ENCODE measurements at places on chromosomes 6 and 20.

- DNase-seq: no peak
Measured at GRCh38 chr6:138119976-138120375, 12.8 kb upstream of the PERP start.

GRCh38 chr6:111565326-111566221 is 40.1 kb downstream of the TRAF3IP2 start:
- DNase-seq: no peak

GRCh38 chr20:9677100-9677623 is 161.7 kb downstream of the PAK5 start:
- DNase-seq: no peak

DNA sequence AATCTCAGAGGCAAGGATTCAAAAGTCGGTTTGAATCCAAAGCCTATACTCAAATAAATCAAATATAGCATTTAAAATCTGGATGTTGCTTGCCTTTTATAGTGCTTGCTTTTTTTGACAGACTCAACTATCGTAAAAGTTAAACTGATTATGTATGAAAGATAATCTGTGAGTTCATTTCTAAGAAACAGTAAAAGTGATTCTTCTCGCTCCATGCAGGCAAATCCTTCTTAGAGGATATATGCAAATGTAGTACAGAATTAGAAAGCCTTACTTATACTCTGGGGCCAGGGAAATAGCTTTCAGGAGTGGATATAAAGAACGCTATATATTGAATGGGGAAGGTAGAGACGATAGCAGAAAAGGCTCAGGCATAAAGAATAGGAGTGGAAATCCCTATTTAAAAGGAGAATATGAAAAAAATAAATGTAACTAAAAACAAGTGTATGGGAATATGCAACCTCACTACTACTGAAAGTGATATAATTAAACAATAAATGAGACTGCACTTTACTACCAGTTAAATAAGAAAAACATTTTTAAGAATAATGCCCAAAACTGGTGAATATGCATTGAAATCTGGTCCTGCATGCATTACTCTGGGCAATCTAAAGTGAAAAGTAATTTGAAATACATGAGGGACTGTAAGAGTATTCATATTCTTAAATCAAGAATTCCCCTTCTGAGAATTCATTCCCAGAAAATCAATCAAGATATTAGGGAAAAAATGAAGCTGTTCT is 361.8 kb upstream of the PLCB4 start:
- no peak for DNase-seq
